ENCODE measurements at places on chromosomes 5 and 9. TPM values are rescaled to one million over a fixed set of nuclear protein-coding genes. Genes with fewer than 3 reads are reported as not detected.

The SV2C gene
- 0.60 TPM for total RNA-seq

The TXNDC8 gene
- total RNA-seq: not detected

The TCOF1 gene
- 39.3 TPM for total RNA-seq

The RASGRF2 gene
- 11.7 TPM for total RNA-seq

The PCDHB7 gene
- 2.4 TPM for total RNA-seq

The SLC23A1 gene
- 0.65 TPM for total RNA-seq

The SOWAHA gene
- 6.8 TPM for total RNA-seq

The CER1 gene
- total RNA-seq: not detected

The VCAN gene
- 75.9 TPM for total RNA-seq

The SH3RF2 gene
- 9.5 TPM for total RNA-seq

The IFNA6 gene
- not detected for total RNA-seq

The GABRB2 gene
- total RNA-seq: 0.34 TPM

- no peak for DNase-seq
Observed at GRCh38 chr9:100058699-100059579, 39.9 kb downstream of the ERP44 start.

- no peak for DNase-seq
Observed at GRCh38 chr5:61423487-61424145, 91.6 kb downstream of the ZSWIM6 start.

DNA sequence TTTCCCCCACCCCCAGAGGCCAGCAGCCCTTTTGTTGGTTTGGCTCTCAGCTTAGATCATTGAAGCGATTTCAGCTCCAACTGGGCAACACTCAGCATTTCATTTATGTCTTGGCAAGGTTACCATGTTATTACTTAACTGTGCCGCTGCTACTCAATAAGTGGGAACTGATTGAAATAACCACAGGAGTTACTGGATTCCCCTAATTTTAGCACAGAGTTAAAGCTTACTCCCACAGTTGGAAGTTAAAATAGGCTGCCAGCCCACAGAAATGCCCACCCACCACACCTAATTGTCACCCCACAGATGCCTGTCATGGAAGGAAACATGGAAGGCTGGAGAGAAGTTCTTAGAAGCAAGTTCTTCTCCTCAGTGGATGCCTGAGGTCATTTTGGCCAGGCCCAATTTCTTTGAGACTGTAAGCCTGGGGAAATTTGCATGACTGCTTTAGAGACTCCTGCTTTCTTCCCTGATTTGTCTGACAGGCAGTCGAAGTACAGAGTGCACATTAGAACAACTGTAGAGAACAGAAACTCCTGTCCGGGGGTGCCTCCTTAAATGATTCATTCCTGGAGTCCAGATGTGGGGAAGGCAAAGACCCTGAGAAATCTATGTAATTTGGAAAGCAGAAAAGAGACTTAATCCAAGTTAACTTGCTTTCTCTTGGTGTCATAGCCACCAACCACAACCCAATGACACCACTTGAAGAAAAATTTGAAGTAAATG lies 370.0 kb downstream of the ZSWIM6 start:
- no peak for DNase-seq

- DNase-seq: no peak
Observed at GRCh38 chr9:123807251-123807650, 122.7 kb downstream of the DENND1A start.

DNA sequence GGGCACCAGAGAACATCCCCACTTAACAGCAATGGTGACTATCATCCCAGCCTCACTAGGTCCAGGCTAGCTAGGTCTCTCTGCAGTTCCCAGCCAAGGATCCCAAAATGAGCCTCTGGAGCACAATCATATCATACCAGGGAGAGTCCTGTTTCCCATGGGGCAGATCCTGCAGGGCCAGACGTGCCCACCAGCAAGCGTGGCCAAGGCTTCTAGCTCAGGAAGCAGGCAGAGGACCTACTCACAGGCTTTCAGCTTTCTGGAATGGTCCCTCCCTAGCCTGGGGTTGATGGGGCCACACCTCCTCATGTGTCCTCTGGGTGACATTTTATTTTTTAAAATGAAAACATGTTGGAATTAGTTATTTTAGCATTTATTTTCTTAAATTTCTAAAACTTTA lies 45.7 kb upstream of the PITX1 start:
- no peak for DNase-seq

DNA sequence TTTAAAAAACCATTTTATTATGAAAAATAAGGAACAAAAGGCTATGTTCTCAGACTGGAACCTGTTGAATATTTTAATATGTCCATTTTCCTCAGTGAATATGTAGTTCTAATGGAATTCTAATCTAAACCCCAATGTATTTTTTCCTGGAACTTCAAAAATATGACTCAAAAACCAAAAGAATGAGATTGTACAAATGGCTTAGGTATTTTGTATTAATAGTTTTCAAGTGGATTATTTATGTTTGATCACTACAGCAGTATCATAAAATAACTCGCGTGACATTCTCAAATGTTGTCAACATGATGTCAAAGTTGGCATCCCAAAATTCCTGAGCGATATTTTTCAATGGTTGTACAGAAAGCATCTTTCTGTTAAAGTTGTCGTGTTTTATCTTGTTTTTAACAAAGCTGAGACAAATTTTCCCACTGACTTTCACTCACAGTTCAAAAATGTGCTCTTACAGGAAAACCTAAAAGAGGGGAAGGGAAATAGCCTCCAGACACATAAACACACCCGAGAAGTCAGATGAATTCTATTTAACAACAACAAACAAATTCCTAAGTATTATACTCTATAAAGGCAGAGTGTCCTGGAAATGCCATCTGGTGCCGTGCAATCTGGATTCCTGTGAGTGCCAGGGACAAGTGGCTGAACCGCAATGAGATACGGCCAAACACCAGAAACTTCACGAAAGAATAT lies 68.1 kb upstream of the TAS2R1 start:
- no peak for DNase-seq

- DNase-seq: no peak
Observed at GRCh38 chr5:15124871-15125568, 253.4 kb upstream of the ANKH start.

GRCh38 chr5:26572480-26572879 lies 465.9 kb downstream of the CDH9 start:
- DNase-seq: no peak

DNA sequence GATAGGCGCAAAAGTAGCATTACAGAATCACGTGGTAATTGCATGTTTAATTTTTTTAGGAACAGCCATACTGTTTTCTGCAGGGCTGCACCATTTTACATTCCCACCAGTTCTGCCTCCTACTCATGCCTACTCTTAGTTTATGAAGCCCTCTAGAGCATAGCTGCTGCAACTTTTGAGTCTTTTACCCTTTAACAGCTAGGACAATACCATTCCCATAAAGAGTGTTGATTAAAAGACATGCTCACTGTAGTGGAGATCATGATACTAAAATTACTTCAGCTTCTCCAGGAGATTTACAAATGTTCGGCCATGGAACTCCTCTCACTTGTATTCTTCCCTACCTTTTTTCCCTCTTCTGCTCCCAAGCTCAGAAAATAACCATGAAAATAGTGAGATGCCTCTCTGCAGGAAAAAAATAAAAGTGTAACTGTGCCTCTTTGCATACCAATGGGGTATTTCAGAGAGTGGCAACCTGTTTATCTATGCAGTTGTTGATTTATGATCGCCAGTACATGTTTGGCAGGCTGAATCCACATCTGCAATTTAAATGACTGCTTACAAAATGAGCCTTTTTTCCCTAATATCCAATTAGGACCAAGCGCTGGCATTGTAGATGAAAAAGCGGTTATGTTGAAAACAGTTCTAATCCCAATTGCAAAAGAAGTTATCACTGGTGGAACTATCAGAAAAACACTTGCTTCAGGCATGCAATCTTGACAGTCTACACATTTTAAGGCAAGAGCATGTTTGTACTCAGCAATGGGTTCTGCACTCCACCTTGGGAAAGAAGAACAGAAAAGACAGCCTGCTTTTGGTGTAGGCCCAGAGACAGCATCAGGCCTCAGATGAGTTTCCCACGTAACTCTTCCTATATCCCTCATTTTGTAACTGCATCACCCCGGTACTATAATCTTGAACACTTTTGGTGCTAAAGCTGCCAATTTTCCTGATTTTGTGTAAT lies 131.1 kb downstream of the ADAMTSL1 start:
- no peak for DNase-seq

- no peak for DNase-seq
Observed at GRCh38 chr5:181217111-181217802, 5.8 kb upstream of the TRIM41 start.

GRCh38 chr5:67021521-67021920 lies 175.1 kb downstream of the CD180 start:
- DNase-seq: no peak

DNA sequence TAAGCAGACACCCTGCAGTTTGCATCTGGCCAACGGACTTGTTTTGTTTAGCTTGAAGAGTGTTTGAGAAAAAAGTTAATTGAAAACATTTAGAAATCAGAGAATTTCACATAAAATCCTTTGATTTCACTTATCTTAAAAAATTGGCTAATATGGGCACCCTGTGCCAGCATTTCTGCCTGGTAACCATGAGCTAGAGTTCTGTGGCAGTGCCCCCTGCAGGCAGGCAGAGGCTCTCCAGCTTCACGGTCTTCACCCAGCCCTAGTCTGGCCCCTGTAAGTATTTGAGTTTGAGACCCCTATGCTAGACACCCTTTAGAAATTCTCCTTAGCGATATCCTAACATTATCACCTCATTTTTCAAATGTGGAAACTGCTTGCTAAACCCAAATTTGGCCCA lies 18.8 kb upstream of the FANCC start:
- DNase-seq: no peak

DNA sequence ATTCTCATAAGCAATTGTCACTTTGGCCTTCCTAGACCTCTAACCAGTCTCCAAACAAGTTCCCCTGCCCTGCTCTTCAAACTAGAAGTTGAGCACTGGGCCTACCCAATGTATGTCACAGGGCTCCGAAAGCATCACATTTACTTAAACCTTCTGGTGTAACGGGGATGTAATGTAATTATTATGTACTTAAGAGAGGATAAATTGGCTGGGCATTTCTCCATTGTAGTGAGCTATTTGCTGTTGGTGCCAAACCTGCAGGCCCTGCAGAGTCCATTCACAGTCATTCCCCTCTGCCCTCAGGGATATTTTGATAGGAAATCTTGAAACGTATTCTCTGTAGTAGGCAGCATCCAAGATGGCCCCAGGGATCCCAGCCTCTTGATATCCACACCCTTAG lies 64.2 kb upstream of the GNE start:
- DNase-seq: no peak

GRCh38 chr9:104682642-104683041 lies 11.7 kb upstream of the OR13D1 start:
- no peak for DNase-seq

GRCh38 chr9:69157751-69158466 lies 16.2 kb upstream of the TJP2 start:
- no peak for DNase-seq

GRCh38 chr9:121694600-121694999 lies 43.2 kb downstream of the DAB2IP start:
- DNase-seq: no peak

- DNase-seq: no peak
Observed at GRCh38 chr5:14141764-14142163, 1.4 kb upstream of the TRIO start.

Measured in ureter (tissue), 1 donor.